Astrocyte of the spinal cord (primary cell): ENCODE measurements at places on chromosomes 2 and 18.
A peak's percentile ranks its signal among the peaks of the same experiment; 100 is the strongest.

DNA sequence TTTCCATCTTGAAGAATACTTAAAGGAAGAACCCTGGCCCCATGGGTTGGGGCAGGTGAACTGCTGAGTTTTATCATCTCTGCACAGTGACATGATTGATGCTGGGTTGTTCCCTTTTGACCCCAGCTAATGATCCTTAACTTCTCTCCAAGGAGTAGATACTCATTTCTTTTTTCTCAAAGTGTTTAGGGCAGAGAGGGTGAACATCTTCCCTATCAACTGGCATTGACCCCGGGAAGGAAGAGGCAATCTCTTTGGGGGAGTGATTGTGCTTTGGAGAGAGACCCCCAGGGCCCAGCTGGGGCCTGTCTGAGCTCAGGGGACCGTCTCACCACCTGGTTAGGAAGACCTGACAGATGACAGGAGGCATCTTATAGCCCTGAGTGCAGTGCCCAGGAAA lies 190.6 kb downstream of the FHOD3 start:
- no peak for DNase-seq

DNA sequence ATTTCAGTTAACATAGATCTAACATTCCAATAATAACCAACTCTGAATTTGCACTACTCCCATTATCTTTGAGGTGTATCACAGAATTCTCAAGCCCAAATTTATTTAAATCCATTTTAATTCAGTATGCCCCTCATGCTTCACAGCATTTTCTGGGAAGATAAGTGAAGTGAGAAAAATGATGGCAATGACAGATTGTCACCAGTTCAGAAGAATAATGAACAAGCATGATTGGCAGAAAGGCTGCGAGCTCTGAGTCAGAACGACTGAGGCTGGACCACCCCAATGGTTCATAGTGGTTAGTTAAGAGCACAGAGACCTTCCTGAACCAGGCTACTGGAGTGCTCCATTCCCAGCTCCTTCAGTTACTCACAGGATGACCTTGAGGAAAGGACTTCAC lies 4.9 kb downstream of the SPRED2 start:
- DNase-seq: no peak

- no peak for DNase-seq
These were observed 84.8 kb upstream of the NCKAP5 start for GRCh38 chr2:133653056-133653455.

GRCh38 chr2:53473775-53474311 lies 293.8 kb upstream of the CHAC2 start:
- DNase-seq: no peak

GRCh38 chr2:42685303-42685702 lies 78.6 kb downstream of the OXER1 start:
- no peak for DNase-seq

- no peak for DNase-seq
These were observed 460.7 kb upstream of the MEIS1 start for GRCh38 chr2:65974067-65974723.

- no peak for DNase-seq
These were observed 12.5 kb upstream of the MAL start for GRCh38 chr2:95012881-95013550.

GRCh38 chr18:57518533-57518932 lies 68.0 kb downstream of the FECH start:
- no peak for DNase-seq

- DNase-seq: no peak
These were observed 100.2 kb downstream of the ARHGAP15 start for GRCh38 chr2:143229411-143229810.

GRCh38 chr2:9174771-9175437 lies 31.7 kb upstream of the ASAP2 start:
- DNase-seq: peak; percentile 84

DNA sequence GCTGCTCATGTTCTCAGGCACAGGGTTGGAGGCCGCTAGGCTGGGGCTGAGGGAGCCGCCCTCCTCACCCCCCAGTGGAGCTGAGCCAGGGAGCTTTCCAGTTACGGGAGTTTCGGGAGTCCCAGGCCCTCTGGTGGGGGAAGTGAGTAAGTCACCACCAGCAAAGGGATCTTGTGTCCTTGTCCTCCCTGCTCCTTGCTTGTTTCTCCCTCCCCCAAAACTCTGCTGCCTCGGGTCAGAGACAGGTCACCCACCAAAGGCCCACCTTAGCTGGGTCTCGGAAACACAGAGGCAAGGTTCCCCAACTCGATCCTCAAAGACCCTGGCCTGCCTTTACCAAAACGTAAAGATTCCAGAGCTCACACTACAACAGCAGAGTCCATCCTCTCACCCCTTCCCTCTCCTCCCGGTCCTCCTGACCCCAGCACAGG lies 60.5 kb upstream of the POMC start:
- DNase-seq: peak; percentile 70

- peak; percentile 5 for DNase-seq
These were observed 434.7 kb upstream of the SETBP1 start for GRCh38 chr18:44246001-44246400.

- peak; percentile 82 for DNase-seq
These were observed 15.1 kb downstream of the CLIP4 start for GRCh38 chr2:29130295-29130694.

DNA sequence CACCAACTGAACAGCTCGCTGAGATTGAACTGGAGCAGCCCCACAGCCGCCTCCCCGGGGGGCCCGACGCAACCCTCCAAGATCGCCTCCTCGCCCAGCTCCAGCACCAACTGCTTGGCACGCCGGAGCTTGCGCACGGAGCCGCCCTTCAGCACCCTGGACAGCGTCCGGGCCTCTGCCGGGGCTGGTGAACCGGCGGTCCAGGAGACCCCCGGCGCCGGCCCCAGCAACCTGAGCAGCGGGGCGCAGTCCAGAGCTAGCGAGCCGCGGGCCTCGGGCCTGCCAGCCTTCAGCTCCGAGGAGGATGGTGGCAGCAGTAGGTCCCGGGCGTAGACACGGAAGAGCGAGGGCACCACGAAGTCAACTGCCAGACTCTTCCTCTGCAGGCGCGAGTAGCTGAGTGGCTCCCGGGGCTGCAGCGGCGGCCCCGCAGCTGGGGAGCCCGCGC lies 1.2 kb downstream of the ALK start:
- peak; percentile 46 for DNase-seq

GRCh38 chr2:202608142-202608852 lies 26.5 kb upstream of the FAM117B start:
- DNase-seq: no peak

DNA sequence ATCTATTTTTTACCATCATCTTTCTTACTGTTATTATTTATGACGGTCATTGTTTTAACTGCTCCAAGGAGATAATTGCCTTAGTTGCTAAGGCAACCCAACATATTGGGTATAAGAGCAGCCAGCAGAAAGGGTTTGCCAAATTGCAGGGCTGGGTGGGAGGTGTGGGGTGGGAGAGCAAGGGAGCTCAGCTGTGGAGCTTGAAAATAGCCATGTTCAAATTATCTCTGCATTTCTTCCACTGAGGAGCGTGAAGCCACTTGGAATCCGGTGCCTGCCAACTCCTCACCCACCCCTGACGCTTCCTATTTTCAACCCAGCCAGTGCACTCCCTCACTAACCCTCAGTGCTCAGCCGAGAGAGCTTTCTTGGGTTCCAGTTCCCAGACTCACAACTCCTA lies 60.8 kb downstream of the SETBP1 start:
- no peak for DNase-seq

GRCh38 chr18:51077217-51077616 lies 47.2 kb downstream of the SMAD4 start:
- peak; percentile 71 for DNase-seq

DNA sequence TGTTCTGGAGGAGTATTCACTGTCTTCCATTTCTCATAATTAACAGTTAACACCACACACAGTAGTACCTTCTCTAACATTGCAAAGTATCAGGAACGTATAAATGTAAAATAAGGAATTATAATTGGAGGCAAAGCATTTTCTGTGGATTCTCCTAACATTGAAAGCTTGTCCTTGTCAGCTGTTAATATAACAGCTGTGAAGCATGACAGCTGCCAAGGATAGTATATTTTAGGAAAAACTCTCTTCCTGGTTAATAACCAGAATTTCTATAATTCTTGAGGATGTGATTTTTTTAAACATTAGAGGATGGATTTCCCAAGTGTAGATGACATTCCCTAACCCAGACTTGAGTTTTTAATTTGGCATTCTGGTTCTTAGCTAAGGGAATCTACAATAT lies 110.3 kb downstream of the EPC2 start:
- DNase-seq: no peak

- DNase-seq: no peak
These were observed 3.4 kb downstream of the IRS1 start for GRCh38 chr2:226796012-226796839.

GRCh38 chr2:63698786-63699548 lies 110.2 kb downstream of the MDH1 start:
- DNase-seq: peak; percentile 77

- DNase-seq: no peak
These were observed 39.1 kb upstream of the PPP1R1C start for GRCh38 chr2:181946444-181947127.

DNA sequence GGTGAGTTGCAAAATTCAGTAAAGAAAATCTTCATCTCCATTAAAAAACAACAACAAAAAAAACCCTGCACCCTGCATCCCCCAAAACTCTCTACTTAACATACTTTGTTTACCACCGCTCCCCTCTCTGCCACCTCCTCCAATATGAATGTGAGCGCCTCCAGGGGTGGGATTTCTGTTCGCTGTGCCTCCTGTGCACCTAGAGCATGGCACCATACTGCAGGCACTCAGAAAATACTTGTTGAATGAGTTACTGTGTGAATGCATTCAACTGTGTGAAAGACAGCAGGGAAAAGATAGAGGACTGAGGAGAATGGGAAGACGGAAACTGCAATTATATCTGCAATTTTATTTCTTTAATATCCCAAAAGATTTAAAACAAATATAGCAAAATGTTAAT lies 4.5 kb downstream of the CEBPZ start:
- no peak for DNase-seq

- DNase-seq: no peak
These were observed 167.9 kb downstream of the CTIF start for GRCh38 chr18:48706731-48707130.

- DNase-seq: peak; percentile 93
These were observed 118.1 kb upstream of the EPAS1 start for GRCh38 chr2:46179037-46179621.

DNA sequence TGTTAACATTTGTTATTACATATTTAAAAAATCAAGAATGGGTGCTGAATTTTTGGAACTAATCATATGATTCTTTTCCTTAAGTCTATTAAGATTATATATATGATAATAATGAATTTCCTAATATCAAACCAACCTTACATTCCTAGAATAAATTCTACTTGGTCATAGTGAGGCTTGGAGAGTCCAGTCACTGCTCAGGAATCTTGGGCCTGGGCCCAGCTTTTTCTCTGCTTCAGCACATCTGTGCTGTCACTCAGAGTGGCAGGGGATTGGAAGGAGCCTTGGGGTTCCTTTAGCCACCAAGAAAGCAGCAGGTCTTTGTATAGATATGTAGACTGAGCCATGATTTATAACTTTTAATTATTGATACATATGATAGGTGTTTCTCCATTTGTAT lies 19.9 kb upstream of the ZAP70 start:
- DNase-seq: no peak

GRCh38 chr18:57431002-57431382 lies 4.2 kb upstream of the ONECUT2 start:
- no peak for DNase-seq

DNA sequence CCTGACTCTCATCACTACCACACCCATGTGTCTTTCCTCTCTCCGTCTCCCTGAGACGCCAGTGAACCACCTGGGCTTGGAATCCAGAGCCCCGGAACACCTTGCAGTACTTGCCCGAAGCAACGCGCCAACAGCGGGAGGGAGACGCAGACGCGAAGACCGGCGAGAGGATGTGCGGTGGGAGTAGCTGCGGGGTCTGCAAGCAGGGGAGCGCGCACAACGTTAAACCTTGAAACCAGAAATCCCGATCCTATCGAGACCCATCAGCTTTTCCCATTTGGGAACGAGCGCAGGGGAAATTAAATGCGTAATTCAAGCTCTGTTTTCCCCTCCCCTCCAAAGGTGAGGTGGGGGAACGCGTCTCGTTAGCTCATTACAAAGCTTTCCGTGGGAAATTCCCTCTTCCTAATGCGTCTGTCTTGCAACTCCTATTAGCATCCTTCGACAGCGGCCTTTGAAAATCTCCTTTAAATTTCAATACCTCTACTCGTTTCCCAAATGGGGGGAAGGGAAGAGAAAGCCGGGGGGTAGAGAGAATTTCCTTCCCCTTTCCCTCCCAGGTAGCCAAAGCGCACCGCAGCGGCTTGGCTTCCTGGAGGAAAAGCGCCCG lies 421 bp upstream of the CNTNAP5 start:
- DNase-seq: no peak

- DNase-seq: no peak
These were observed 40.3 kb upstream of the ATP8B1 start for GRCh38 chr18:57843386-57843785.

DNA sequence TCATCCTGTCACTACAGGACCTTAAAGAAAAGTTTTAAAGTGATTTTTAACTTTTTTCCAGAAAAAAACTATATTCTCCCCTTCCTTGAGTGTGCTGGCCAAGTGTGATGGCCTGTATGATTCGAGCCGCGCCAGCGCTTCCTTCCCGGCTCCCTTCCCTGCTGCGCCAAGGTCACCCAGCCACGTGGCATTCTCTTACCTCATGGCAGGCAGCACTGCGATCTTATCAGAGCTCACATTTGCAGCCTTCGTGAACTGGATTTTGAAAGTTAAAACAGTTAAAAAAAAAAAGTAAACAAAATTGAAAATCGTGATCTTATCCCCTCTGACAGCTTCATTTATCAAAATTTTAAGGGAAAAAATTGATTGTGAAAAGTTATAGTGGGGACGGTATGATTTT lies 279.8 kb downstream of the PTGR3 start:
- no peak for DNase-seq
